GM04504 (cell line): ENCODE measurements at places on chromosomes 2 and 18.

DNA sequence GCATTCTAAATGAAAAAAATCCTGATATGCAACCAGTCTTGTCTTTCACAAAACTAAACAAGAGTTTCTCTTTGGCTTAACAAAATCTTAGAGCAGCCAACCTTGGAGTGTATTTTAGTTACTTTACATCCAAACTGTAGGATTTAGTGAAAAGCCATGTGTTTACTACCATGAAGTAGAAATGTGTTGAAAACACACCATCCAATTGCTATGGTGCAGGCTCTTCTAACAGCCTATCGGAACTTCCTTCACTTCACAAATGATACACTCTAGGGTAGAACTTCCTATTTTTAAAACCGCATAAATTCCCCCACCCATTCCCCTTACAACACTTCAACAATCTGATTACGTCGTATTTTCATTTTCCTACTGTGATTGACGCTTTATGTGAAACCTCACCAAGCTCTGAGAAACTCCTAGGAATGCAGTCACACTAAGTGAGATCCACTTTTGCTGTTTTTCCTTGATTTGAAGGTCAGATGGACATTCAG lies 74.4 kb upstream of the MAP4K4 start:
- DNase-seq = no peak

DNA sequence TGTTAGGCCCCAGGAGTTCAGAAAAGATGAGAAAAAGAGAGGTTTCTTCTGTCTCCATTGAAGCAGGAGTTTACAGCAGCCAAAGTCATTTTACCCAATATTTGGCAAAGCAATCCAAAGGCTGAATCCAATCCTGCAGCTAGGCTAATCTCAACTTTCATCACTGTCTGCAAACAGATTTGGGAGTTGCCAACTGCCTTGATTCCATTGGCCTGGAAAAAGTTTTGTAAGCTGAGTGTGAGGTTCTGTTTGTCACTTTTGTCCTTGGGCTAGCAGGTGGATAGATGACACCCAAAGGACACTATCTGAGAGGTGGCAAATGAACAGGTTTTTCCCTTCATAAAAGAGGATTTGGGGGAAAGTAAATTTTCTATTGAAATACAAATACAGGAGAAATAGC lies 56.6 kb upstream of the SETBP1 start:
- DNase-seq = no peak

DNA sequence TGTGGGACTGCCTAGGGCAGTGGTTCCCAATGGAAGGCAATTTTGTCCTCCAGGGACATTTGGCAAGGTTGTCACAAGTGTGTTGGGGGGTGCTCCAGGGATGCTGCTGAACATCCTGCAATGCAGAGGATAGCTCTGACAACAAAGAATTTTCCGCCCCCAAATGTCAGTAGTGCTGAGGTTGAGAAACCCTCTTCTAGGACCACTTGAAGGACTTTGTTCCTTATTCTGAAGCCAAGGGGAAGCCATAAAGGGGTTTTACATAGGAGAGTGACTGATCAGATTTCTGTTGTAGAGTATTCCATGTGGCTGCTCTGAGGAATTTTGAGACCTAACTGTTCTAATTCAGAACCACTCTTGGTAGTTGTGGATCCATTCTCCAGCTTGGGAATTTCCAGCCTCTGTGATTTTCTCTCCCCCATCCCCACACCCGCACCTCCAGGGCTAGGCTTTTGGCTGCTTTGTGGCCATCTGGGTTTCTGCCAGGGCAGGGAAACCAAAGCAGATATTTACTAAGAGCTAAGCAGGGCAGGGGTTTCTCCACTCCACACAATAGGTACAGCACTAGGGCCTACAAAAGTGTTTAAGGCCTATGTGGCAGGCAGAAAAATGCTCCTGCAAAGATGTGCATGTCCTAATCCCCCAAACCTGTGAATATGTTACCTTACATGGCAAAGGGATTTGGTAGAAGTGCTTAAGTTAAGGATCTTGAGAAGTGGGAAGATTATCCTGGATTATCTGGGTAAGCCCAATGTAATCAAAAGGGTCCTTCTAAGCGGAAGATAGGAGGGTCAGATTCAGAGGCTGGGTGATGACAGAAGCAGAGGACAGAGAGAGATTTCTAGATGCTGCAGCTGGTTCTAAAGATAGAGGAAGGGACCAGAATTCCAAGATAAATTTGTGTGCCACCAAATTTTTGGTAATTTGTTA lies 135.4 kb downstream of the TMEM17 start:
- DNase-seq = no peak

DNA sequence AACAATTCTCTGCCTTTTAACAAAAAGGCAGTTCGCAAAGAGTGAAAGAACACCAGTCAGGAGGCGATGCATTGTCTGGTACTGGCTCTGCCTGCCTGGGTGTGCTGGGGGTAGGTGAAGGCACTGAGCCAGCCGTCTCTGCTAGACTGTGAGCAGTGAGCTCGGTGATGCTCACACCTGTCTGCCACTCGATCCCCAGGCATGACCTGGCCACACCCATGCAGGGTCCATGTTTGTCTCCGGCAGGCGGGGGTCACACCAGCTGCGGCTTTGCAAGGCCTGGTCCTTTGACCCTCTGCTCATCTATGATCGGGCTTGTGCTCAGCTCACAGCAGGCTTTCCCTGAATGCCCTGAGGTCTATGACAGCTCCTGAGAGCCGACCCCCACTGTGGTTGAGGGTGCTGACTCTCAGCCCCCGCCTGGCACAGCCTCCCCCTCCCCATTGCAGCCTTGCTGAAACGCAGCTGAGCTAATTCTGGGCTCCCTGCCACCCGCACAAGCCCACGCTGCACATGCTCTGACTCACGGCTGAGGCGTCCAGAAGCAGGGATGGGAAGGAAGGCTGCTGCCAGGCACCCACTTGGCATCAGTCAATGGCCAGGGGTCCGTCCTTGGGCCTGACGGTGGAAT lies 23.7 kb downstream of the CRACDL start:
- DNase-seq = peak; percentile 50

DNA sequence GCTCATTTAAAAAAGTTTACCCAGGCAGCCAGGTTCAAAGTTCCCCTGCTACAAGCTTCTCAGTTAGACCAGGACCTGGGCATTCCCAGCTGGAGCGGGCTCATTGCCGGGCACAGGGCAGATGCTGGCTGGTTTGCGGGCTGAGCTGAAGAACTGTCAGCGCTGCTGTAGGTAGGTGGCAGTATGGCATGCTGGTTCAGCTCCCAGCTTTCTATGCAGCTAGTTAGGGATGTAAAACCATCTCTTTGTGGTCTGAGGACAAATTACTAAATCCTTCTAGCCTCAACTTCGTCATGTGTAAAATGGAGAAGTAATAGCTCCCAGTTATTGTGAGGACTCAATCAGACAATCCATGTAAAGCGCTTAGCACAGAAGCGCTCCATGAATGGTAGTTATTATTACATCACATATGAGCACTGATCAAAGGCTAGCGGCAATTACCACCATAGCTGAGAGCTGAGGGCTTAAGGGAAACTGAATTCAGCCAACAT lies 2.4 kb upstream of the LDLRAD4 start:
- DNase-seq = peak; percentile 24

DNA sequence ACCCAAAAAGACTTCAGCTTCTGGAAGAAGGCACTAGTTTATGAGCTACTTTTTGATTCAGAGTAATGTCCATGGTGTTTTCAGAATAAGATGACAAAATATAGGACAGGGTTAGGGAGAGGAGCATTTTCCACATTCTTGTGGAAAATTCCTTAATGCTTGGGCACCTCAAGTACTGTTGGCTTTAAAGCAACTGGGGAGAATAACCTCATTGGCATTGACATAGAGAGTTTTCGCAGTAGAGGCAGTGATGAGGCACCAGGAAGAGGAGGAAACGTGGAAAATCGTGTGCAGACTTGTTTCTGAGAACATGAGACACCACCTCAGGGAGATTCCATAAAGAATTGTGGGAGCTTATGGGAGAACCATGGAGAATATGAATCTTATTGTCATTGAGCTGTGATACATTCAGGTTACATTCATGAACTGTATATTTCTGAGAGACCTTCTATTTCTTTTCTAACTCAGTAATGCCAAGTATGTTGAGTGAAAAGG lies 929.0 kb upstream of the NRXN1 start:
- DNase-seq = no peak

GRCh38 chr2:188884517-188884916 lies 89.7 kb upstream of the COL3A1 start:
- no peak for DNase-seq

DNA sequence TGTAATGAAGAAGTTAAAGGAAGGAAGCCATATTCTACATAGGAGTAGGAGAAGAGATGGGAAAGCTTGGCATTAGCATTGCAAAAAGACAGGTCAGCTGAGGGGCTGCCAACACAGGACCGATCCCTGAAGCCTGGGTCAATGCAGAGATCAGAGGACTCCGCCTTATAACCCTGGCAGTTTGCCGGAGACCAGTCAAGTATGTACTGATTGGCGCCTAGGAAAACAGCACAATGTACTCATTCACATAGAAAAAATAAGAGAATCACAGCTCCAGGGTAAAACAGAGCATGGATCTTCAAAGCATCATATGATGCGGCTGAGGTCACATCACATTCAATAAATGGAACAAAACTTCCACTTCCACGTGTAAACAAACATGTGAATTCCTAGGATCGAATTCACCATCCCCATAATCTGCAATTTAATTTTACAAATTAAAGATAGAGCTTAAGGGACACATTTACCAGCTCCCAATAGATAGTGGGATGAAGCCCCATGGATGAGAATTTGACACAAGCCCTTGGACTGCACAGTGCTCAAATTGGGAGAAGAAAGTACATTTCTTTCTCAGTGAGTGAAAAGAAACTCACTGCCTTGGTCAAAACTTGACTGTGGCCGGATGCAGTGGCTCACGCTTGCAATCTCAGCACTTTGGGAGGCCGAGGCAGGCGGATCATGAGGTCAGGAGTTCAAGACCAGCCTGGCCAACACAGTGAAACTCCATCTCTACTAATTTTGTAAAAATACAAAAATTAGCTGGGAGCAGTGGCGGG lies 135.0 kb upstream of the KLHL14 start:
- no peak for DNase-seq

GRCh38 chr2:85999061-85999831 lies 106.4 kb downstream of the POLR1A start:
- DNase-seq = no peak

DNA sequence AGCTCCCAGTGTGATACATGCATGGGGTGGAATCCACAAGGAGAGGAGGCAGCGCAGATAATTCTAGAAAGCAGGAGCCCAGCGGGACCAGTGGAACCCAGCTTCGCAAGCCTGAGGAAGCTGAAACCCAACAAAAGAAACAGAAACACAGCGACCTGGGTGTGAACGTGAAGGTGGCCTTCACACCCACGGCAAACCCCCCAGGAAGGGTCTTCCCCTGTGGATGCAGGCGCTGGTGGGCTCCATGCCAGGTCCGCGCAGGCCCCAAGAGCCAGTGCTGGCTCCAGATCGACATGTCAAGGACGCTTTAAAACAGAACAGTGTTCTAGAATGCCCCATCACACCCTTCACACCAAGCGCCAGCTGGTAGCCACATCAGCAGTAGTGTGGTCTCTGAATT lies 22.1 kb downstream of the KIF1A start:
- DNase-seq = no peak

GRCh38 chr2:232316461-232317330 lies 61.9 kb upstream of the ALPP start:
- no peak for DNase-seq

- DNase-seq = no peak
These were observed 151.2 kb downstream of the SRBD1 start for GRCh38 chr2:45459860-45460259.

DNA sequence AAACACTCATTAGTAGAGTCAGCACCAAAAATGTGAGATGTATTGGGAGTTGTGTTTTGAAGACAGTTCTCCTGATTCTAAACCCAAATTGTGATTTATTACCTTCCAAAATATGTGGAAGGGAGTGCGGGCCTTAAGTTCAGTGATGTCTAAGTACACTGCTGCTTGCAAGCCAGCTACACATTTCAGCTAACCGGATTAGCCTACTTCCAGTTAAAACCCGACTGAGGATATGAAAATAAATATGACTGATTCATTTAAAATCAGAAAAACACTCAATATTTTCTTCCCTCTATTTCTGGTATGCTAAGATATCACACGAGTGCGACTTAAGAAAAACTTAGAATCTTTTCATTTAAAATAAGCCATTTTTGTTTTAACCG lies 907 bp downstream of the FHL2 start:
- no peak for DNase-seq

DNA sequence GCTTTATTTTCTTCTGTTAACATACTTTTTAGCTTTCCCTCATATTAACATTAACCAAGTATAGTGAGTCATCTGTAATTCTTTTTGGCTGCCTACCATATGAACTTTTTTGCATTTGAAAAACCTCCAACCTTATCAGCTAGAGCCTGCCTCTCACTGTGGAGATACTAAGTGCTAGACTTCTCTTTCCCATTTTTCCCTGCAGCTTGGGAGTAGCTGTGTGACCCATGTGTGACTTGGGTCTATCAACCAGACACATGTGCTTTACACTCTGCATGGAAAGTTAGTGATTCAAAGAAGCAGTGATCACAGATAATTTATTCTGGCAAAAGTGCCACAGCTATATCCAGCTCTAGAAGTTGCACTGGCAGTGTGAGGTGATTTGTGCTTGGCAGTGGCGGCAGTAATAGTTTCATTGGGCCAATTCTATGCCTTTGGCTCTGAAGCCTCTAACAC lies 36.3 kb downstream of the PREPL start:
- DNase-seq = peak; percentile 36

DNA sequence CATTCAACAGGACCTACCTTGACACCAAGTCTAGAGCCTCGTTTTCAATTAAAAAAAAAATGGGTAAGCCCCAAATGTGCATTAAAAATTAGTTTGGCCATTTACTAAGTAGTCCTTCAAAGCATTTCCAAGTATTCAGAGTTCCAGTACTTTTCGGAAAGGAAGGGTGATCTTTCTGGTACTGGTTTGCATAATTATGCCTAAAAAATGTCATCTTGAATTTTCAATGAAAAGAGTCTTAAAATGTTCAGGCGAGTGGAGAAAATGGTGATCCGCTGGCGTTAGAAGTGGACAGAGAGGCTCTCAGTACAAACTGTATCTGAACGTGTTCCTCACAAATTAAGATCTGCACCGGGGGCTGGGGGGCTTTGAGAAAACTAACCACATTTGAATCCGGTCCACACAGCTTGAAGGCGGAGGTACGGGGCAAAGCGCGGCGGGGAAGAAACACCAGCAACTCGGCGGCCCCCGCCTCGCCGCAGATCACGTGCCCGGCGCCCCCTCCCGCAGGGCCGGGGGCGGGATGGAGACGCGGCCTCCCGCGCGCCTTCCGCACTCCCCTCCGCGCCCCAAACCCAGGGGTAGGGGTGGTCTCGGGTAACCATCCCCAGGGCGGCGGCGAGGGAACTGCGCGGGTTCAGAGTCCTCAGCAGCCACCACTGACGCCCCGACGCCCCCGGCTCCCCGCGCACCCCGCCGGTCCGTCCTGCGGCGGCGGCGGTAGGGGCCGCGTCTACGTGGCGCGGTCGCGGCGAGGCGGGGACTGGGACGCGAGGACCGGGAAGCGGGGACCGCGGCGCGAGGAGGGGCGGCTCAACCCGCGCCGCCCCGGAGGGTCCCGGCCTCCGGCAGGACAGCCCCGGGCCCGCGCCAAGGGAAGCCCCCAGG lies 564 bp downstream of the LPIN2 start:
- no peak for DNase-seq
